Activated T-cell treated with anti-CD3 and anti-CD28 coated beads for 48 hours (primary cell): ENCODE measurements at places on chromosomes 16 and 17.

GRCh38 chr17:55090079-55090492, 121.5 kb downstream of the STXBP4 start:
- peak; percentile 11 for DNase-seq

DNA sequence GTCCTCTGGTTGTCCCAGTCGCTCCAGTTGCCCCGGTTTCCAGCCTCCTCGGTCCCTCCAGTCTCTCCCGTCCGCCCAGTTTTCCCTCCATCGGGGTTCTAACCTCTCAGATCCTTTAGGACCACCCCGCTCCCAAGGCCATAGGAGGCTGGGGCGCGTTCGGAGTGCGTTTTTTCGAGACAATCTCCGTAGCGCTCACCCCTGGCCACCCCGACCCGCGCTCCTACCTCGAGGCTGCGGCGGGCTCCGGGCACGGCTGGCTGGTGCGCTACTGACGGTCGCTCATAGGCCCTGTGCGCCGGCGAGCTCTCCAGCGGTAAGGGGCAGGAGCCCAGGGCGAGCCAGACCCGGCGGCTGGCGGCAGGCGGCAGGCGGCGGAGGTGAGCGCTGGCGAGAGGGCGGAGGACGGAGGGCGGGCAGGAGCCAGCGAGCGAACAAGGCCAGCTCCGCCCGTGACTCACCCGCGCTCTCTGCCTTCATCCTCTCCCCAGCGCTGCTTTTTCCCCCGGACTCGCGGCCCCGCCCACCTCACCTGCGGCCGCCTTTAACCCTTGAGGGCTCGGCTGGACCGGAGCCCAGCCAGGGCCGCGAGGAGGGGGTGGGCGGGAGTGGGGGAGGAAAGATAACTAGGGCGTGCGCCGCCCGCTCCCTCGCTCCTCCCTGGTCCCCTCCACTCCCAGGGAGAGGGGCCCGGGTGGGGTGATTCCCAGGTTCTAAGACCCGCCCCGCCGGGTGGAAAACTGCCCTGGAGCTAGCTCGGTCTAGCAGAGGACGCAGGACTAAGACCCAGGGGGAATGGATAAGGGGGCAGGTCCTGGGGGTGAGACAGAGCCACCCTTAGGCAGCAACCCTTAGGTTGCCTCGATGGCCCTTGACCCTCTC, at the start of gene SP6:
Gene SP6 (minus strand): TSS at position 472 of the 882 bp plus-strand sequence. CDS start 2,734 bp downstream, outside the sequence.
- peak; percentile 63 for DNase-seq

DNA sequence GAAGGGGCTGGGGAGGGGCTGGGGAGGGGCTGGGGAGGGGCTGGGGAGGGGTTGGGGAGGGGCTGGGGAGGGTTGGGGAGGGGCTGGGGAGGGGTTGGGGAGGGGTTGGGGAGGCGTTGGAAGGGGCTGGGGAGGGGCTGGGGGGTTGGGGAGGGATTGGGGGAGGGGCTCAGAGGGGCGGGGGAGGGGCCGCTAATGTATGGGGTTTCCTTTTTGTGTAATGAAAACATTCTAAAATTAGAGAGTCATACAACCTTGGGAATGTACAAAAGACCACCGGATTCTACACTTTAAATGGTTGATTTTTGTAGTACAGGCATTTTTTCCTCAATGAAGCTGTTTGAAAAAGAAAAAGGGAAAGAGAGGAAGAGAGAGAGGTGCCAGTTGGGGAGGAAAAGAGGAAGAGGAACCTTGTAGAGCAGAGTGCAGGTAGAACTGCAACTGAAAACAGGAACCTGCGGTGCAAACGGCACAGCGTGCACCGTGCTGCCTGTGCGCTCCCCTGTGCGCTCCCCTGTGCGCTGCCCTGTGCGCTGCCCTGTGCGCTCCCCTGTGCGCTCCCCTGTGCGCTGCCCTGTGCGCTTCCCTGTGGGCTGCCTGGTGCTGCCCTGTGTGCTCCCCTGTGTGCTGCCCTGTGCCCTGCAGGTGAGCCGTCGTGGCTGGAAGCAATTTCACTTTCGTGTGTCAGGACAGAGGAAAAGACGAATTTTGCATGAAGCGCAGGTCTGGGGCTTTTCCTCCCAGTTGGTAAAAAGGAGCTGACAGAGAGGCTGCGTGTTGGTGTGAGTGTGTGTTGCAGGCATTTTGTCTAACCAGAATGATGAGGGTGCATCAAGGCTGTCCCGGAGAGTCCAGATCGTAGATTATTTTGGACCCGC, 40.8 kb downstream of the METRNL start:
- no peak for DNase-seq

DNA sequence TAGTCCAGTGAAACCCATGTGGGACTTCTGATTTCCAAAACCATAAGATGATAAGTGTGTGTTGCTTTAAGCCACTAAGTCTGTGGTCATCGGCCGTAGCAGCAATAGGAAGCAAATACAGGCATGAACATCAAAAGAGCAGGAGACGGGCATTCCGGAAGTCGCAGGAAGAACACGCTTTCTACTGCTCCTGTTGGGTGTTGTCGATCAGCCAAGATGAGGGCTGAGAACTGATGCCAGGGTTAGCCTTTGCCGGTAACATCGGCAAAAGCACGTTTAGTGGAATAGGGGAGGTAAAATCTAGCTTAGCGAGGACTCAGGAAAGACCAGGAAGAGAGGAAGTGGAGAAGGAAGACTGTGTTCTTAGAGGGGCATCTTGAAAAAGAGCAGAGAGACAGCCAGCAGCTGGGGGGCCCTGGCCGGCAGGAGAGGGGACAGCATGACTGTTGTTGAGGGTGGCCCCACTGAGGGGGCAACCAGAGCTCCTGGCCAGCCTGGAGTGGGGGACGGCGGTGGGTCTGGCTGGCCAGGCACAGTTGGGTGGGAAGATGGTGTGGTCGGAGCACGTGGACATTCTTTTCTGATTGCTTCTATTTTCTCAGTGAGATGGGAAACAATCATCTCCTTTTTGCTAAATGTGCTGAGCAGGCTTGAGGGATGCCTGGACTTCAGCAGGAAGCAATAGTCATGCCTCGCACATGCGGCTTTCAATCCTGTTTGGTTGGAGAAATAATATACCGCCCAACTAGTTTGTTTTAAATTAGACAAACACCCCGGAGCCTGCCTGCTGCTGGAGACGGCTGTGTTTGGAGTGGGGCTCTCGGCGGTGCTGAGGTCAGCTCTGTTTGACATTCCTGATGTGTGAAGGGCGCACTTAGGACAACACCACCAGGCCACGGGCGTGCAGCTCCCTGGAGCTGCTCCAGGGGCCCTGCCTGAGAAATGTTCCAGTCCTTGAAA, 109.9 kb downstream of the METRNL start:
- DNase-seq: no peak

GRCh38 chr16:4500272-4500671, 24.1 kb downstream of the HMOX2 start:
- DNase-seq: no peak

GRCh38 chr17:41553987-41554680, 17.7 kb downstream of the KRT9 start:
- DNase-seq: no peak

DNA sequence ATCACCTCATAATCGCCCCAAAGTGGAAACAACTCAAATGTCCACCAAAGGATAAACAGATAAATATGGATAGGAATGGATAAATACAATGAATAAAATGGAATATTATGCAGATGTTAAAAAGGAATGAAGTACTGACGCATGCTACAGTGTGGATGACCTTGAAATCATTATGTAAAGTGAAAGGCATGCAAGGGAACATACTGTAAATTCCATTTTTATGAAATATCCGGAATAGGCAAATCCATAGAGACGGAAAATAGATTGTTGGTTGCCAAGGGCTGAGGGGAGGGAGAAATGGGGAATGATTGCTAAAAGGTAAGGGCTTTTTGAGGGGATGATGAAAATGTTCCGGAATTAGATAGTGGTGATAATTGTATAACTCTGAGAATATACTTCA, 36.0 kb downstream of the STAT5B start:
- no peak for DNase-seq

DNA sequence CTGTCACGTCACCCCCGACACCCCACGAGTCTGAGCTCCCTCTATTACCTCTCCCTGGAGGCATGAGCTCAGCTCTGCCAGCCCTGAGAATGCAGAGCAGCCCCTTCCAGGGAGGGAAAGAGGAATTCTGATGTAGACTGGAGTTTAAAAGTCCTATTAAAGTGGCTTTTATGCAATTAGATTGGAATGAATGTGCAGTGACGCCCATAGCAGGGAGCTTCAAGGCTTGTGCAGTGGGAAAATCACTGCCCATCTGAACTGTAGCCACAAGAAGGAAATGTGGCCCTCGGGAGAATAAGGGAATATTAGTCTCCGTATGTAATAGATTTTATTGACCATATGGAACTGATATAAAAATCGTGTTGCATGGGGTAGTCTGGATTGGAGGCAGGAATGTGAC, 66.9 kb downstream of the ZNF423 start:
- no peak for DNase-seq

GRCh38 chr17:45394913-45395568, 37.6 kb downstream of the ARHGAP27 start:
- peak; percentile 21 for DNase-seq

GRCh38 chr16:74309789-74310781, 13.5 kb downstream of the PSMD7 start:
- DNase-seq: no peak

DNA sequence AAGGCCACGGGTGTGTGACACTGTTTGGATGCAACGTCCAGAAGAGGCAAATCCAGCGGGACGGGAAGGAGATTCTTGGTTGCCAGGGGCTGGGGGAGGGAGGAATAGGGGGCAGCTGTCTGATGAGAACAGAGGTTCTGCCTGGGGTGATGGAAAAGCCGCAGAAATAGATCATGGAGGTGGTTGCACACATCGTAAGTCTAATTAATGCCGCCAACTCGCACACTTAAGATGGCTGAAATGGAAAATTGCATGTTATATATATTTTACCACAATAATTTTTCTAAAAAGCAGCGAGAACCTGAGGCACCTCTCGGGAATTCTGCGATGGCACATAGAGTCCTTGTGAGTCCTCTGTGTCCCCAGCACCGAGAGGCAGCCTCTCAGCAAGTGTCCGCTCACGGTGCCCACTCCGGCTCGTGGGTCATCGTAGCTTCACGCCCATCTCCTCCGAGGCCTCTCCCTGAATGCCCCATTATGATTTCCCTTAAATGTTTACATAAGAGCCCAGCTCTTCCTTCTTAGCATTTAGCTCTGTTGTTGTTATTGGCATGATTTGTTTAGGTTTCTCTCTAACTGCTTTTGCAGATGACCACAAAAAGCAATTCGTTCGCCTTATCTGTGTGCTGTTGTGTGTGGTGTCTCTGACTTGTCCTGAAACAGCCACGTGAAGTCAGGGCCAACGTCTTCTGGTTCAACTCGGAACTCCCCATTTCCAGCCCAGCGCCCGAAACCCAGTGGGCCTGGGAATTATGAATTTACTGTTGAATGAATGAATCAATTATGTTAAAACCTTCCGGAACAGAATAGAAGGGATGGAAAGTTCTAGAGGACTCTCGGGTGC, 7.7 kb downstream of the WFDC1 start:
- no peak for DNase-seq

DNA sequence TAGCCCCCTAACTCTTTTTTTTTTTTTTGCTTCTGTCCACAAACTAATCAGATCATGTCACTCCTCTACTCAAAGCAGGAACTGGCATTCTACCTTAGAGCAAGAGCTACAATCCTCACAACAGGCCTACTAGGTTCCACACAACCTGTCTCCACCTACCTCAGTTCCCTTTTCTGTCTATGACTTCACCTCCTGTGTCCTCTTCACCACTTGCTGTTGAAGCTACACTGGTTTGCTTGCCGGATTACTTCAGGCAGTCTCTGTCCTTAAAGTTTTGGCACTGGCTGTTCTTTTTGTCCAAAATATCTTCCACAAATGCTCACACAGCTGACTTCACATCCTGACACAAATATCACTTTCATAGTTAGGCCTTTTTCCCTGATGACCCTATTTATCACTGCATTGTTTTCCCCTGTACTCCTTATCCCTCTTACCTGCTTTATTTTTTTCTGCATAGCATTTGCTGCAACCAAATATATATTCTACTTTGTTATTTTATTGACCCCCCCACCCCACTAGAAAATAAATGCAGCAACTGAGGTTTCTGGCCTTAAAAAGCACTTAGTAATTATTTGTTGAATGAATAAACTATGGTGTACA, 72.0 kb downstream of the KANSL1 start:
- DNase-seq: no peak

DNA sequence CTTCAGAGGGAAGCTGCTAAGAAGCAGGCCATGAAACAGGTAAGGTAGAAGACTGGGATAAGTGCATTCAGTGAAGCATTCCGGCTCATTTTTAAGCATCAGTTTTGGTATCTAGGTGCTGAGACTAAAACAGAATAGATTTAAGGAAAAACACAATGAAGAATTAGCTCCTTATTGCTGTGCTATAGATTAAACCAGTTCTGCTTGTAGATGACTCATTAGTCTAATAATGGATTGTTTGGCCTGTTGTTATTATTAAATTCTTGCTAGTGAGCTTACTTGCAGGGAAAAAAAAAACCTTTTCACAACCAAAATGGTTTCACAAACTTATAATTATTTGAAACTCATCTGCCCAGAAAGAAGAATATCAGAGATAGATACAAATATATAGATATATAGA, 55.9 kb downstream of the NSRP1 start:
- no peak for DNase-seq

- no peak for DNase-seq
Observed at GRCh38 chr17:79706931-79707850, 23.6 kb upstream of the ENPP7 start.

- no peak for DNase-seq
Observed at GRCh38 chr16:60404401-60404800, 1631.8 kb downstream of the CDH8 start.

- peak; percentile 70 for DNase-seq
Observed at GRCh38 chr17:82205720-82206508, 6.7 kb downstream of the CCDC57 start.

DNA sequence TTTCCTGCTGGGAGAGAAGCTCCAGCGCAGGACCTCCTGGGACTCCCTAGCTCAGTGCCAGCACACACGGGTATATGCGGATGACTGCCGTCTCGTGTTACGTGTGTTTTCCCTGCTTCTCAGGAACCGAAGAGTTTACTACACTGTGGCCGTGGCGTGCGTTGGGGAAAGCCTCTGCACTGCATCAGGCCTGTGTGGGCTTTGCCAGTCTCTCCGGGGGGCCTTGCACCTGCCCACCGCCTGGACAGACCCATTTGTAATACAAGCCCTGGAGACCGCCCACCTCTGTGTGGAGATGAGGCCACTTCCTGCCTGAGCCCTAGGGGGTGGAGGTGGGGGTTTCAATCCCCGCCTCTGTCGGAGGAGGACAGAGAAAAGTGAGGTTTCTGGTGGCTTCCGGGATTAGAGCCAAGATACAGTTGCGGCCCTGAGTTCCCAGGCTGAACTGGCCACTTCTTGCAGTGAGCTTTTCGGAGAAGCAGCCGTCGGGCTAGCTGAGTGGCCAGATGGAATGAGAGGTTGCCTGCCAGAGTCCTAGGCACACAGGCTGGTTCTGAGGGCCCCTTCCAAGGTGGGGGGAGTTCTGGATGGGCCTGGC, 43.4 kb upstream of the GSE1 start:
- no peak for DNase-seq

DNA sequence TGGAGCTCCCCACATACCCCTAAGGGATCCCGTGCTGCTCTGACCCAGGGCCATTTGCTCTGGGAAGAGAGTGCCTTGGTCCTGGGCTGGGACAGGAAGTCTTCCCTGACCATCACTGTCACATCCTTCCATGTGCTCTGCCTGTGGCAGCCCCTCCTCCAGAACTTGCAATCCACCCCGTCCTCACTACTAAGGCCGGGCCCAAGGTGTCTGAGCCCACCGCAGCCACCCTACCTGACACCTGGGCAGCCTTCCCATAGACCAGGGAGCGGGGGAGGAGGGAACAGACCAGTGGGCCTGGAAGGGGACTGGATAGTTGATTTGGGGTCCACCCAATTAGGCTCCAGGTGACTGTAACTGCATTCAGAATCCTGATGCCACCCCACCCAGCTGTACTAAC, 117.5 kb upstream of the CRHR1 start:
- no peak for DNase-seq
